ENCODE measurements at places on chromosomes 2 and 18. TPM values are rescaled to one million over a fixed set of nuclear protein-coding genes. Genes with fewer than 3 reads are reported as not detected.

Gene LIMS4
- 1.1 TPM for total RNA-seq

DNA sequence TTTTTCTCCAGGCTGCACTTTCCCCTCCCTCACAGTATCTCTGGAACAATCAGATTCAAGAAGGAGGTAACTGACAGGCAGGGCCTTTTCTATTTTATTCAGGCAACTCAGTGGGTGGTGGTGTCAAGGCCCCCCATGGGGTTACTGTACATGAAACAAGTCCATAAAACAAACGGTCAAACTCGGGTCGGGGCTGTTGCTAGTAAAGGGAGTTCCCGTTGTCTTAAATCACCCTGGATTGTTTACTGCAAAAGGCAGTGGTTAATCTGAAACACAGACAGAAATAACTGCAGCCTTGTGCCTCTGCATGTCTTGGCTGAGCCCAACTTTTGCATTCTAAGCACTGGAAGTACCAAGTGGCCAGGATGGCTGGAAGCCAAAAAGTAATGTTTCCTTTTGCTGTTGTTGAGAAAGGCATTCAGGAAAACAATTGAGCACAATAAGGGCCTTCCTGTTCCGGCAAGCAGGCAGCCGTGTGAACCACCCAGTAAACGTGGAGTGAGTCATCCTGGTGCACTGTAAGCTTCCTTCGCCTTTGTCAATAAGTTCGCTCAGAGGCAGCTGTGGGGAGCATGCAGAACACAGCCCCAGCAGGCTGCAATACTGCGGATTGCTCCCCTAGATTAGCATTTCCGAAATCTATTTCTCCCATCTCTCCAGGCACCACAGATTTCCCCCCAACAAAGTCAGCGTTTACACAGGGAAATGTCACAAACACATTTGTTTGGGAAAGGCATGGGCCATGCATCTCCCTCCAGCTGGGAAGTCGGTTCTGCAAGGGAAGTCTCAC is 149.6 kb downstream of the IRS1 start:
- DNase-seq, result peak; percentile 100

Gene ANO7
- total RNA-seq, result 1.8 TPM

Gene HOXD10
- 33.5 TPM for total RNA-seq

DNA sequence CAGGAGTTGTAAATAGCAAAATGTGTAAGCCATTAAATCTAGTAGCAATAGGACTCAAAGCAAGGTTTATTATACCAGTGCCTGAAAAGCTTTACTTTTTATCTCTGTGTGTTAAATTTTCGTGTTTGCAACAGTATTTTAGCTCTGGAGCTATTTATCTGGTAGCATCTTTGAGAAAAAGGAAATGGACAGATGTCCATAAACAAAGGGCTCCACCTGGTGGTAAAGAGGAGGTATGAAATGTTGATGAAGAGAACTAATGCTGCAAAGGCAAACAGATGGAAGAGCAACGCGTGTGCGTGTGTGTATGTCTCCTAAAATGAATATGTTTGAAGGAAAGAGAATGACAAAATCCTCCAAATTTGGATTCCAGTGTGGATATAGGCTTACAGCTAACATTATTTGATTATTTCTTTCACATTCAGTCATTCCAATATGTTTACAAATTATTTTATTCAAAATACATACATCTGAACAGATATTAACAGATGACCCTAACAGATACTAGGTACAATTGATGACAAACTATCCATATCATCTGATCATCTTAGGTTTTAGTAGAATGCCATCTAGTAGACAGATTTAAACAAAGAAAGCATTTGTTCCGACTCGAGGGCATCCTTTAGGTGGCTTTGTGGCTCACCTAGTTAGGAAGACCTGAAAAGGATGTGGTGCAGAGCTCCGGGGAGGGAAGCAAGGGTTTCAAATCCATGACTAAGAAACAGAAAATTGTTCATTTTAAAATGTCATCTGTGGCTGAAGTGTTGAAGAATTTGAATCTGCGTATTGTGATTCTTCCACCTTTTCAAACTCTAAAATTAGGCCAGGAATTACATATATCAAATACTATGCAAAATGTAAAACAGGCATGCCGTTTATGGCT is 383.3 kb downstream of the MTX2 start:
- peak; percentile 76 for DNase-seq

GRCh38 chr2:23449413-23449812 is 64.4 kb downstream of the KLHL29 start:
- no peak for DNase-seq

DNA sequence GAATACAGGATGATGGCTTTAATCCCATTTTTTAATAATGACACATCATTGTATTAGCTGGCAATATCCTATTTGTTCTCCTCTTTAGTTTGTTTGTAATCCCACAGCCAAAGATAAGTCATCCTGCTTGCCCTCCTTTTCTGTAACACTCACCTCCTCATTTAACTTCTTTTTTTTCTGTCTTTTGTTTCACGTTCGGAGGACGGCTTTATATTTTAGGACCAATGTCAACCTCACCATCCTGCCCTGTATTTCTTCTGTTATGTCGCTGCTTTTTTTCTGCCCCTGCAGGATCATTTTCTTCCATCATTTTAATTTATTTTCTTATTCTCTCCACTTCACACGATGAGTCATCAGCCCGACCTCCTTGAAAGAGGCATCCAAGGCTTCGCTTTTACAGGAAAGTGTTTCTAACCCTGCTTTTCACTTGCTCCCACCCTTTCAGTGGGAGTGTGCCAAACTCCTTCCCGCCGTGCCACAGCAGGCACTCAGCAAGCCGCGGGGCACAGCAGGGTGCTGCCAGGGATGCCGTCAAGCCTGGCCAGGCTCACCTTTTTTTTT is 11.4 kb downstream of the RAB31 start:
- DNase-seq, result peak; percentile 94

Gene RNF152
- 3.3 TPM for total RNA-seq

Gene CAPN14
- 0.20 TPM for total RNA-seq

- DNase-seq, result peak; percentile 63
These were observed 6.5 kb downstream of the NCAPH start for GRCh38 chr2:96342085-96342484.

DNA sequence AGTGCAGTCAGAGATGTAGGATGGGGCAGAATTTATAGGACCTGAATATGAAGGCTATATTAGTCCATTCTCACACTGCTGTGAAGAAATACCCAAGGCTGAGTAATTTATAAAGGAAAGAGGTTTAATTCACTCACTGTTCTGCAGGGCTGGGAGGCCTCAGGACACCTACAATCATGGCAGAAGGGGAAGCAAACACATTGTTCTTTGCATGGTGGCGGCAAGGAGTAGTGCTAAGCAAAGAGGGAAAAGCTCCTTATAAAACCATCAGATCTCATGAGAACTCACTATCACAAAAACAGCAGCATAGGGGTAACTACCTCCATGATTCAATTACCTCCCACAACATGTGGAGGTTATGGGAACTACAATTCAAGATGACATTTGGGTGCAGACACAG is 76.8 kb upstream of the MSTN start:
- no peak for DNase-seq

Gene ANKRD23
- 2.2 TPM for total RNA-seq

GRCh38 chr2:216031960-216032689 is 18.8 kb upstream of the MREG start:
- DNase-seq, result peak; percentile 88

- no peak for DNase-seq
These were observed 501 bp downstream of the TNS1 start for GRCh38 chr2:218002143-218002844.

Gene EVX2
- not detected for total RNA-seq

- no peak for DNase-seq
These were observed 8.8 kb upstream of the EXOC6B start for GRCh38 chr2:72834596-72834995.

Gene FZD7
- total RNA-seq, result 55.2 TPM

Gene CCDC150
- 3.2 TPM for total RNA-seq

Gene LCT
- not detected for total RNA-seq

Gene OTOF
- total RNA-seq, result under 0.01 TPM

Gene SH3RF3
- total RNA-seq, result under 0.01 TPM

Gene UGT1A5
- total RNA-seq, result 0.35 TPM

Gene SERPINB10
- not detected for total RNA-seq

Gene LINC00305
- not detected for total RNA-seq

Gene DAW1
- total RNA-seq, result 1.5 TPM

GRCh38 chr2:12733846-12734245 is 17.1 kb downstream of the TRIB2 start:
- no peak for DNase-seq

Gene CRYGC
- total RNA-seq, result not detected

GRCh38 chr2:18741191-18741590 is 151.8 kb upstream of the NT5C1B start:
- DNase-seq, result no peak

DNA sequence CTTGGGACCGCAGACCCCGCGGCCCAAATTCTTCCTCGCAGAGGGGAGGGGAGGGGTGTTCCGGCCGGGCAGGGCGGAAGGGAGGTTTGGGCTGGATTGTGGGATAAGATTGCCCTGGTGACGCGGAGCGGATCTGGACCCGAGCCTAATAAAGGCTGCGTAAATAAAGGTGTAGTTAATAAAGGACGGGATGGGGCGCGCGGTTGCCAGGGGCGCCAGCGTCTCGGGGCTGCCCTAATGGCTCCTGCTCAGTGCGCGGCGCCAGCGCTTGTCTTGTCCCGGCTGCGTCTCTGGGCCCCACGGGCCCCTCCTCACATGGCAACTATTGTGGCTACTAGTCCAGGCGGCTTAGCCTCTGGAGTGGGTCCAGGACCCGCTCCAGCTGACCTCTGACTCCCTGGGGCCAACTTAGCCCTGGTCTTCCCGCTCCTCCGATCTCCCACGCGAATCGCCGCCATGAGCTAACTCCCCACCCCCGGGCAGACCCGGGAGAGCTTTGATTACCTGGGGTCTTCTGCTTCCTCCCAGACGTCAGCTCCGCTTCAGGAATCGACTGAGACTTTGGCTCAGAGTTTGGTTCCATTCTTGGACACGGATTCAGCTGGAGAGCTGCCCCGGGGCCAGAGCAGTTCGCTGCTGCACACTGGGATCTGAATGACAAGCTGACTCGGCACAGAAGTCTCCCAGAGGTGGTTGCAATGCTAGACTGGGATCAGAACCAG is 36.5 kb downstream of the SLC25A52 start:
- peak; percentile 4 for DNase-seq

DNA sequence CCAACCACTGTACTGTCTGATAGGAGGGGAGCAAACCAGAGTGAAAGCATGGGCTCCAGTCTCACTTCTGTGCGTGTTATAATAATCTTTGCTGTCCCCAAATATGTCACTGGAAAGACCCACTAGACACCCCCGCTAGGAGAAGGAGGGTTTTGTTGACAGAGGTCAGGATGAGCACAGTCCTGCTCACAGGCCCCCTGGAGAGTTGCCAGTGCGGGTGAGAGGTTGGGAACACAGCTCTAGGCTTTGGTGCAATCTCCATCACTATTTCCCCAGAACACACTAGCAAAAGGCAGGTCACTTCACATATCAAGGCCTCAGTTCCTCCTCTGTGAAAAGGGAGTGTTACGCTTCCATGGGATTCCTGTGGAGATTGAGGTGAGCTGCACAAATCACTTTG is 9.7 kb downstream of the XDH start:
- DNase-seq, result no peak

DNA sequence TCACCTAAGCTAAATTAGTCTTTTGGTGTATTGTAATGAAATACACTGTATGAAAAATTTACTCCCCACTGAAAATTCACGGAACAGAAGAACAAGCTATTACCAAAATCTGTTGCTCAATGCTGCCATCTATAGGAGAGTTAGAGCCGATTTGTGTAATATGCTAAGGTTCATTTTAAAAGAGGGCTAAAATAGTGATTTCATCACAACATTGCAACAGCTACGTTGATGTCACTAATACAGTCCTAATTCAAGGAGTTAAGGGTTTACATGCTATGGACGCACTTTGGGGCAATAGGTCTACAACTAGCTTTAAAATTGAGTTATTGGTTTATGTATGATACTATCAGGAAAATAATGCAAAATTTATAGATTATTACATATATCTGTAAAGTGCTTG is 3.0 kb upstream of the IRS1 start:
- DNase-seq, result peak; percentile 83

GRCh38 chr2:189074506-189074905 is 100.3 kb downstream of the COL3A1 start:
- DNase-seq, result peak; percentile 2

Gene BOLL
- total RNA-seq, result not detected

GRCh38 chr18:58928386-58928785 is 63.7 kb downstream of the ZNF532 start:
- no peak for DNase-seq

DNA sequence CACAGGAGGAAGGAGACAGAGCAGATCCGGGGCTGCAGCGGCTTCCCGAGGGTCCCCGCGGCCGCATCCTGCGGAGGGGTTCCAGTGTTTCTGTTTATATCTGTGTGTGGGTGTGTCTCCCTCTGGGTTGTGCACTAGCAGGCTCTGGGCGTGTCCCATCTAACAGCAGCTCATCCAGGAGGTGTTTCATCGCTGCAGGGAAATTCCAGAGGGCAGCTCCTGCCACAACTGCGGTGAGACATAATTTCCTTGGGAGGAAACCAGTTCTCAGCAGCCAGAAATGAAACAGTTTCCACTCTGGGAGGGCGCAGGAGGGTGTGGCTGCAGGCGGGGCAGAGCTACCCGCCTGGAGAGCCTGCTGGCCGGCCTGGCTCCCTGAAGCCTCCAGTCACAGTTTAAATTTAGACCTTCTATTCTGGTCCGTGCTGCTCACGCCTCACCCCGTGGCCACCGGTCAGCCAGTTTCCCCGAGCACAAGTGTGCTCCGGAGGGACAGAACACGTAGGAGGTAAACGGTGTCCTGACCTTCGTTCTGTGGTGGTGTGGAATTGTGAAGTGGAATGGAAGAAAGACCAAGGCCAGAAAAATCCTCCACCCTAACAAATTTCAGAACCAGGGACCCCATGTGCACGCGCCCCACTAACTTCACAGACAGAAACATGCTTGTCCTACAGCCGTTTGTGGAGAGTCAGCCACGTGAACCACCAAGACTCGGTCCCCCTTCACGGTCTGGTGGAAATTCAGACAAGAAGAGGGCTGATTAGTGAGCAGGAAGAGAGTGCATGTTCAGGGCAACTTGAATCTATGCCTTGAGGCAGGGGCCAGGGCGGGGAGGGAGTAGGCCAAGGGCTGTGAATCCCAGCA is 50.2 kb downstream of the TEX44 start:
- DNase-seq, result peak; percentile 98

Gene NYAP2
- not detected for total RNA-seq

Gene PASK
- 3.9 TPM for total RNA-seq

Data from renal cortical epithelial cell (primary cell).